ENCODE measurements at places on chromosomes 6 and 20.

- DNase-seq: no peak
Observed at GRCh38 chr6:89368999-89369398, 16.5 kb upstream of the UBE2J1 start.

- no peak for DNase-seq
Observed at GRCh38 chr6:153553627-153554026, 422.5 kb upstream of the RGS17 start.

GRCh38 chr6:136873748-136874147, 48.4 kb upstream of the SLC35D3 start:
- no peak for DNase-seq

GRCh38 chr6:142297996-142298753, 3.6 kb upstream of the ADGRG6 start:
- no peak for DNase-seq

GRCh38 chr20:17560344-17561074, 9.4 kb upstream of the DSTN start:
- DNase-seq: no peak

GRCh38 chr20:51526754-51527153, 15.8 kb downstream of the NFATC2 start:
- no peak for DNase-seq

DNA sequence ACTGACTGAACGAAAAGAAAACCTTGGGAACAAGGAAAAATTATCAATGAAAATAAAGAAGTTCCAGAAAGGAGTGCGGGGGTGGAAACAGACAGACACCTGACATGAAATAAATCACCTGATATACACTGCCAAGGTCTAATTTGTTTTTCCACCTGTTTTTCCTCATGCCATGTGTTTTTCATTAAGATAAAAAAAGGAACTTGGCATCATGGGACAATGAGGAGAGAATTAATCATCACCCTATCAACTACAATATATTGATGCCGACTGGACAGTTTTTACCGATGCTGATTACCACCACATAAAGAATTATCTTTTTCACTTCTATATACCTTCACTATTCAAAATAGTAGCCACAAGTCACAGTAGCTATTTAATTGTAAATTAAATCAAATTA, 233.2 kb downstream of the ARHGAP18 start:
- no peak for DNase-seq
